ENCODE measurements at places on chromosomes 5 and 9.
A peak's percentile ranks its signal among the peaks of the same experiment; 100 is the strongest.

GRCh38 chr9:86116425-86116824 is 17.1 kb upstream of the GOLM1 start:
- DNase-seq = no peak

DNA sequence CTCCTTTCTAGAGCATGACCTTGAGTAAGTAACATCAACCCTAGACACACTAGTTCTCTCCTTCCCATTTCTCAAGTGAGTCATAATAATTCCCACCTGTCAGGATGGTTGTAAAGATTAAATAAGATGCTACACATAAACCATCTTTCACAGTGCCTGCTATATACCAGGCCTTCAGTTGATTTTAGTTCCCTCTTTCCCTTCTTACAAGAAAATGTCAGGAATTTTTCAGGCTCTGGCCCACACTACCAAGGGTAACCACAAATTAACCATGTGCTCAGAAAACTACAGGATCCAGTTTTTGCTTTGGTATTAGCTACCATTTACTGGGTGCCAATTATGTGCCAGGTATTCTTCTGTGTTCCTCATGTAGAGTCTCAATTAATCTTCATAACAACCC is 42.7 kb upstream of the RARS1 start:
- no peak for DNase-seq

DNA sequence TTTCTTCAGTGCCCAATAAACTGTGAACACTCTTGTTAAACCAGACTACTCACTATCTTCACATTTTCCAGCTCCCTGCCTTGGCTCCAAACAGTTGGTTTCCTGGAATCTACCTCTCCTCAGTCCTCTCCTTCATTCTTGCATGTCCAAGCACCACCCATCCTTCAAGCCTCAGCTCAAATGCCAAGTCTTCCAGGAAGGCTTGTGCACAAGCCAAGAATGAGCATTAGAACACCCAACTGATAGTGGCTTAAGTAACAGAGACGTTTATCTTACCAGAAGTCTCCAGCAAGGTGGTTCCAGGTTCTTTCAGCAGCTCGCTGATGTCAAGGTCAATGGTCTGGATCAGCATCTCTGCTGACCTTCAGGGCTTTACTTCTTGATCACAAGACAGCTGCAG is 60.1 kb downstream of the PTPDC1 start:
- DNase-seq = no peak

DNA sequence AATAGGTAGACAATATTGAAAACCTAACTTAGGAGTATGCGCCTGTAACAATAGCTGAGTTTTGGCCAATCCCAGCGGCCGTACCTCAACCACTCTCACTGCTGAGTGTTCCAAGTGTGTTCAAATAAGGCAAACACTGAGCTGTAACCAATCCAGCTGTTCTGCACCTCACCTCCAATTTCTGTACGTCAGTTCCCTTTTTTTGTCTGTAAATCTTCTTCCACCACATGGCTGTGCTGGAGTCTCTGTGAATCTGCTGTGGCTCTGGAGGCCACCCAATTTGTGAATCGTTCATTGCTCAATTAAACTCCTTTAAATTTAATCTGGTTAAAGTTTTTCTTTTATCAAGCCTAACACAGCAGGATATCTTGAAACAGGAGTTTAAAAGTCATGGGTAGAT is 116.3 kb downstream of the SLC28A3 start:
- DNase-seq = no peak

DNA sequence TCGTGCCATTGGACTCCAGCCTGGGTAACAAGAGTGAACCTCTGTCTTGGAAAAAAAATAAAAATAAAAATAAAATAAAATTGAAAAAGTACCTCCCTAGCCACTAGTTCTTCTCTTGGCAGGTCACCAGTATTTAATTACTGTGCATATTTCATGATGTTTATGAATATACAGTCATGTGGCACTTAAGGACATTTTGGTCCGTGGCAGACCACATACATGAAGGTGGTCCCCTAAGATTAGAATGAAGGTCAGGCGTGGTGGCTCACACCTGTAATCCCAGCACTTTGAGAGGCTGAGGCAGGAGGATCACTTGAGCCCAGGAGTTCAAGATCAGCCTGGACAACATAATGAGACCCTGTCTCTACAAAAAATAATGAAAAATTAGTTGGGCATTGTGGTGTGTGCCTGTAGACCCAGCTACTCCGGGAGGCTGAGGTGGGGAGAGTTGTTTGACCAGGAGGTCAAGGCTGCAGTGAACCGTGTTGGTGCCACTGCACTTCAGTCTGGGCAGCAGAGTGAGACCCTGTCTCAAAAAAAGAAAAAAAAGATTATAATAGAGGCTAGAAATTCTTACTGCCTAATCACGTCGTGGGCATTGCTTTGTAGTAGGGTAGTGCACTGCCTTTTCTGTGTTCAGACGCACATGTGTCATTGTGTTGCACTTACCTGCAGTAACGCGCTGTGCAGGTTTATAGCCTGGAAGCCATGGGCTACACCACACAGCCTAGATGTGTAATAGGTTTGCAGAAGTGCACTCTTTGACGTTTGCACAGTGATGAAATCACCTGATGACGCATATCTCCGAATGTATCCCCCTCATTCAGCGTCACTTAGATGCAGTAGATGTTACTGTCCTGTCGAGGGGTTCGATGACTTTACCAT is 12.8 kb downstream of the EHMT1 start:
- DNase-seq = no peak

GRCh38 chr5:172901012-172901780 is 58.0 kb upstream of the RPL26L1 start:
- DNase-seq = no peak

GRCh38 chr9:91089405-91090129 is 272.2 kb downstream of the AUH start:
- peak; percentile 54 for DNase-seq

- no peak for DNase-seq
These were observed 33.5 kb upstream of the EBF1 start for GRCh38 chr5:159133041-159133741.
